ENCODE measurements at places on chromosomes 5 and 9.
A peak's percentile ranks its signal among the peaks of the same experiment; 100 is the strongest.

GRCh38 chr5:164487939-164488338 lies 982.5 kb downstream of the MAT2B start:
- DNase-seq: no peak

DNA sequence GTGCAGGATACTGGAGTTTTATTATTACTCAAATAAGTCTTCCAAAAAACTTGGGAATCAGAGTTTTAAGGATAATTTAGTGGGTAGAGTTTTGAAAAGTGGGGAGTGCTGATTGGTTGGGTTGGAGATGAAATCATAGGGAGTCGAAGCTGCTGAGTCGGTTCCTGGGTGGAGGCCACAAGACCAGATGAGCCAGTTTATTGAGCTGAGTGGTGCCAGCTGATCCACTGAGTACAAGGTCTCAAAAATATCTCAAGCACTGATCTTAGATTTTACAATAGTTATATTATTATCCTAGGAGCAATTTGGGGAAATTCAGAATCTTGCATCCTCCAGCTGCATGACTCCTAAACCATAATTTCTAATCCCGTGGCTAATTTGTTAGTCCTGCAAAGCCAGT lies 804.9 kb upstream of the SEMA6A start:
- DNase-seq: no peak

DNA sequence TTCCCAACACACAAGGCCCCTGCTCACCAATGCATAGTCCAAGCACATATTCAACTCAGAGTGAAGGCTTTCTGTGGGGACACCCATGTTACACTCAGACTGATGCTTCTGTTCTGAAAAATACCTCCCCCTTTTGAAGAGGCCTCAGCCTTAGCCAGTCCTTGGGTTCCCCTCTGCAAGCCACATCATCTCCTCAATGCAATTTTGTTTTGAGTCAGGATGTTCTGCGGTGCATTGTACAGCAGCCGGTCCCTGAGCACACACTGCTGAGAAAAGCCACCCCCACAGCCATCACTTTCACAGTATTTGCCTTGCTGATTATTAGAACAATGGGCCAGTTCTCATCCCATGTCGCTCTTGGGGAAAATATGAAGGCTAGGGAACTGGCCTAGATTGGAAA lies 241.2 kb downstream of the FAM114A2 start:
- DNase-seq: no peak

DNA sequence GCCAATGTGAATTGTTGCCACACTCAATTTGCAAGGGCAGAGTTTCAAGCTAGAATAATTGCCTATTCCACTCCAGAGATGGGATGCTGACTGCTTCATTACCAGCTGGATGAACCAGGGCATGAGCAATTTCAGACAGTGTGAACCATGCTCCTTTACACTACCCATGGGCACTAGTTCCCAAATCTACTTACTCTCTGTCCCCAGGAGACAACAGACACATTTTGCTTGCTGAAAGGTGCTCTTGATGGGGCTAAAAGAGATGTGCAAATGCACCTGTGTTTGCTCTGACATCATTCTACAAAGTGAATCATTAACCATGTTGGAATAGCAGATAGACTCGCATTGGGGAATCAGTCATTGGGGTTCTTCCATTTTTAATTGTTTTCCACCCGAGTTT lies 522.3 kb upstream of the NUDT12 start:
- no peak for DNase-seq

- no peak for DNase-seq
These were observed at the start of gene ANKRD55 for GRCh38 chr5:56233230-56233629. Gene ANKRD55, minus strand, starts transcription at chr5:56233330. Its CDS starts 417 bp downstream, at chr5:56232913.

GRCh38 chr9:124812441-124812876 lies 35.5 kb downstream of the OLFML2A start:
- peak; percentile 95 for DNase-seq

GRCh38 chr5:178587763-178588611 lies 2.2 kb downstream of the COL23A1 start:
- no peak for DNase-seq

- no peak for DNase-seq
These were observed 15.8 kb upstream of the SLC35D2 start for GRCh38 chr9:96399325-96399633.

- no peak for DNase-seq
These were observed 233.7 kb downstream of the TLE1 start for GRCh38 chr9:81455462-81456219.

- peak; percentile 79 for DNase-seq
These were observed 21.3 kb upstream of the MEGF9 start for GRCh38 chr9:120735415-120736126.

Measured in cardiac fibroblast (primary cell).